ENCODE measurements at places on chromosomes 3 and 15.

DNA sequence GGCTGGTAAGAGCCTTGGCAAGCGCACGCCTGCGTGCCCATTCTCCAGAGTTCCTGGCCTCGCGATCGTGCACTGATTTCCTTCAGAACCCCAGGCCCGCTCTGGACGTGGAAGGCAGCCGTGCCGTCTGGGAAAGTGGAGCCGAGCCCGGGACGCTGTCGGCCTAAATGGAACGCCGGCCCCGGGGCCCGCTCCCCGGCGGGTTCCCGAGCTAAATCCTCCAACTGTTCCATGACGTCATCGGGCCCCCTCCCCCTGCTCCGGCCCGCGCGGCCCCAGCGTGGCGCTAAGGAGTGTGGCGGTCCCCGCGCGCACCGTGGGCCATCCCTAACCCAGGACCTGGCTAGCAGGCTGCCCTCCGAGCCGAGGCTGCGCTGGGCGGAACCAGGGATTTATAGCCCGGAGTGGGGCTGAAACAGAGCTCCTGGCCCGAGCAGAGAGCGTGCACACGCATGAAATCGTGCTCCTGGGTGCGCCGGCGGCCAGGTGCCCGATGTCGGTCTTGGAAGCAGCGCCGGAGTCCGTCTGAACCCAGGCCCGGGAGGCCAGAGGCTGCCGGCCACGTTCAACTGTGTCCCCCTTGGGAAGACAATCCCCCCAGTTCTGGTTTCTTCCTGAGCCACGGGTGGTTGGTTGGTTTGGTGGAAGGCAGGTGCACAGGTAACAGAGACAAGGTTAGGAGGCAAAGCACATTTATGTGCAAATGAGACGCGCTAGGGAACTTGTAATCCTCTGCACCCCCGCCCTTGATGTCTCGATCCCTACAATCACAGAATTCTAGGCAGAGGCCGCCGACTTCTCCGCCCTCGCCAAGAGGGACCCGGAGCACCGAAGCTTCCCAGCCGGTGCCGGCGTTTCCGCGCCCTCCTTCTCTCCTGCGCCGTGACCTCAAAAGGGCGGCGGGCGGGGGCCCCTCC, 84.9 kb upstream of the ETV5 start:
- DNase-seq = peak; percentile 24

DNA sequence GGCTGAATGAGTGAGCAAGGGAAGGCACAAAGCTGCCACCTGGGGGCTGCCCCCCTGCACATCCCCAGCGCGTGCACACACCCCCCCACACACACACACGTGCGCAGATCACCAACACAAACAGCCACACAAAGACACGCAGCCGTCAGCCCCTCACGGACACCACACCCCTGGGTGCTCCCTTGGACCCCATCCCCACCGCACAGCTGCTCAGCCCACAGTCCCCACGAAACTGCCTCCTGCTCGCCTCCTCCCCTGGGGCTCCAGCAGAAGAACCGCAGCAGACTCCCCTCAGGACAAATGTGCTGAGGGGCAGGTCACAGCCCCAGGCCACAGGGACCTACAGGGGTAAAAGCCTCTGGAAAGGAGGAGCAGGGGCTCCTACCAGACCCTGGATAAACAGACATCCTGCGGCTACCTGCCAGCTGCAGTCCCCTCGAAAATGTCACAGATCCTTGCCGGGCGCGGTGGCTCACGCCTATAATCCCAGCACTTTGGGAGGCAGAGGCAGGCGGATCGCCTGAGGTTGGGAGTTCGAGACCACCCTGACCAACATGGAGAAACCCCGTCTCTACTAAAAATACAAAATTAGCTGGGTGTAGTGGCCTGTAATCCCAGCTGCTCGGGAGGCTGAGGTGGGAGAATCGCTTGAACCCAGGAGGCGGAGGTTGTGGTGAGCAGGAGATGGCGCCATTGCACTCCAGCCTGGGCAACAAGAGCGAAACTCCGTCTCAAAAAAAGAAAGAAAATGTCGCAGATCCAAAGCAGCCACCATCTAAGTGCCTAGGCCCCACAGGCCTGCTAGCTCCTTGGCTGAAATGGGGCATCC, 6.5 kb downstream of the TWF2 start:
- DNase-seq = no peak

DNA sequence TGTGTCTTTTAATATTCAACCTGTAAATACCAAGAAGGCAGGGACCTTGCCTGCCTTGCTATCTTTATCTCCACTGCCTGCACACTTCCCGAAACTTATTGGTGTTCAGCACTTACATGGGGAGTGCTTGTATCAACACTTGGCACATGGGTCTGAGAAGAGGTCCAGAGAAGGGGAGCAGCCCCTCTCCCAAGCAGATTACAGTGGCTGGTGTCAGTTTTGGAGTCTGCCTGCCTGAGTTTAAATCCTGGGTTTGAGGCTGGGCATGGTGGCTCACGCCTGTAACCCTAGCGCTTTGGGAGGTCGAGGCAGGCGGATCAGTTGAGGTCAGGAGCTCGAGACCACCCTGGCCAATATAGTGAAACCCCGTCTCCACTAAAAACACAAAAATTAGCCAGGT, 20.3 kb downstream of the MESD start:
- DNase-seq = no peak

- DNase-seq = no peak
These were observed 53.8 kb downstream of the BCHE start for GRCh38 chr3:165783383-165783782.

- no peak for DNase-seq
These were observed 138.2 kb downstream of the CLASP2 start for GRCh38 chr3:33579840-33580239.

GRCh38 chr15:85592148-85592547, 202.6 kb downstream of the KLHL25 start:
- no peak for DNase-seq

- DNase-seq = no peak
These were observed 16.7 kb downstream of the CMSS1 start for GRCh38 chr3:99834211-99834957.

DNA sequence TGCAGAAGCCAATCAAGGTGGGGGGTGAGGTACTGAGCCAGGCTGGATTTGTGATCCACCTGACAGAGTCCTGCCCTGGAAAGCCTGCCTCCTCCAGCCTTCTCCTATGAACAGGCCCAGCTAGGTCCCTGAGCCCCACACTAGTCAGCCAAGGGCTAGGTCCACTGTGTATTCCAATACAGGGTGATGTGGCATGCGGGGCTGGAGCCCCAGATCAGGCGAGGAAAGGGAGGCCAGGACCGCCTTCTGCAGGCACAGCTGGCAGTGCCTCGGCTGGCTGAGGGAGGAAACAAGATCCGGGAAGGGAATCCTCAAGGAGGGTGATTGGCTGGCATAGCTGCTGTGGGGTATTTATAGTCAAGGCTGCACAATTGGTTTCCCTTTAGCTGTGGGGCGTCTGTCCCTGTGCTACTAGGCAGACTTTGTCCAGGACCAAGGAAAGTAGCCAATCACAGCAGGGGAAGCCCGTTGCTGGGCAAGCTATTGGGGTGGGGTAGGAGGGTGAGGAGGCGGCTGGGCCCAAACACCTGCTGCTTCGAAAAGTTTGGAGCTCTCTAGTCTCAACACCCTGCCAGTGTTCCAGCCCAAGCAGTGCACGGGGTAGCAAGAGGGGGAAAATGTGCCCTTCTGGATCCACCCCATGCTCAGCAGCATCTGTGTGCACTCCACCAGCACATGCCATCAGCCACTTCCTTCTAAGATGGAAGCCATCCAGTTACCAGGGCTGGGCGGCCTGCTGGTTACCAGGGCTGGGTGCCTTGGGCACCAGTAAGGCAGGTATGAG, 5.9 kb downstream of the KY start:
- no peak for DNase-seq

DNA sequence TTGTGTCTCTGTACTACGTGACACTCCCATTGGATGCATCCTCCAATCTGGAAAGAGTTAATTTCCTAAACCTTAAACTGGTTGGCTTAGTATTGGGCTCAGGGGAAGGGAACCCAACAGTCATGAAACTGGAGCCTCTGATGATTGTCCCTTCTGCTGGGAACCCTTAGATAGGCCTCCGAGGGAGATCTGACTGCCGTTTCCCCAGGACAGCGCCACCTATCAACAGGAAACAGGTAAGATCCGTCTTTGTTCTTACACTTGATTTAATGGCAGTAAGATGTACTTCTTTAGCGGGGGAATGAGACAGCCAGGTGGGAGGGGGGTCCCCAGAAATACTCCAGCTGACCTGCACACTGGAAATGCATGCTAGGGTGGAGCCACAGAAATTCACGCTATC, 1749.6 kb downstream of the SI start:
- no peak for DNase-seq

DNA sequence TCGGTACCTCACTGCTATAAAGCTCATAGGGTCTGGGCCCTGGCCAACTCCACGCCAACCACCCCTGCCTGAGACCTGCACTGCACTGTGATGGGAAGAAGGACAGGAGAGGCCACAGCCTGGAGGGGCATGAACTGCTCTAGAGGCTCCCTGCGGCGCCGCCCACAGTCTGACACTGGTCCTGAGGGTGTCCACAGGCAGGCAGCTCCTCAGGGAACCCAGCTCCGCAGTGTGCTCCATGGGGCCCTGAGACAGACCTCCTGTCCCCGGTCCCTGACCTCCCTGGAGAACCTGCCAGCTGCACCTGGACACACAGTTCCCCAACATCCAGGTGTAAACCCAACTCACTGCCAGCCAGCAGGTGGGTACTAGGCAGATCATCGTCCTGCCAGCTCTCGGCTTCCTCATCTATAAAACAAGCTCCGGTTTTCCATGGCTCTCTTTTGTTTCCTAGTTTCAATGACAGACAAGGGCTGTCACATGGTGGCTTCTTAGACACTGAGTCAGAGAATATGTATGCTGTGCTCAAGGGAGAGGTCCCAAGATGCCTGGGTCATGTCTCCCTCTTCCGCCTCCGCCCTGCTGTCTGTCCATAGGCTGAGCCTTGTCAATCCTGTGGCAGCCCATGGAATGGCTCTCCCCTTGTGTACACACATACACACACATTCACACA, 5.1 kb upstream of the HAPLN3 start:
- DNase-seq = no peak

DNA sequence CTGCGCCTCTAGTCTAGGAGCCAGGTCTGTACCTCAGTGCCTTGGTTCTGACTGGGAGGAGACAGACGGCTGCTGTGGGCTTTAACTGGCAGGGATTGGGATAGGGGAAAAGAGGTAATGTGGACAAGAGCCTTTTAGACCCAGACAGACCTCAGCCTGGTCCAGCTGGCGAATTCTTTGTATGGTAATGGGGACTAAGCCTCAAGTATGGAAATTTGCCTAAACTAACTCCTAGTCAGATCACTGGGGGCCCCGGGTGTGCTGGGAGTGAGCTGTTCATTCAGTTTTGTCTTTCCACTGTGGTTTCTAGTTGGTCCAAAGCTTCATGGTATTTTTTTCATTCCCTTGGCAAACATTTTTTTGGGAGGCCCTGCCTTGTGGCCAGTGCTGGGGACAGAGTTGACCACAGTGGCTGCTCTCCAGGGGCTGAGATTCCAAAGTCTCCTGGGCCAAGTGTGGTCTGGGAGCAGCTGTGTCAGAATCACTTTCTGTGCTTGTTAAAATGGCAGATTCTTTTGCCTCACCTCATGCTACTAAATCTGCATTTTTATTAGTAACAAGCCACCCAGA, 261.4 kb upstream of the C2CD4B start:
- no peak for DNase-seq

- DNase-seq = no peak
These were observed 114.5 kb downstream of the ROBO1 start for GRCh38 chr3:79653266-79653830.

Data from GM10248 (cell line).